ENCODE measurements at places on chromosomes 2 and 18.
A peak's percentile ranks its signal among the peaks of the same experiment; 100 is the strongest.

DNA sequence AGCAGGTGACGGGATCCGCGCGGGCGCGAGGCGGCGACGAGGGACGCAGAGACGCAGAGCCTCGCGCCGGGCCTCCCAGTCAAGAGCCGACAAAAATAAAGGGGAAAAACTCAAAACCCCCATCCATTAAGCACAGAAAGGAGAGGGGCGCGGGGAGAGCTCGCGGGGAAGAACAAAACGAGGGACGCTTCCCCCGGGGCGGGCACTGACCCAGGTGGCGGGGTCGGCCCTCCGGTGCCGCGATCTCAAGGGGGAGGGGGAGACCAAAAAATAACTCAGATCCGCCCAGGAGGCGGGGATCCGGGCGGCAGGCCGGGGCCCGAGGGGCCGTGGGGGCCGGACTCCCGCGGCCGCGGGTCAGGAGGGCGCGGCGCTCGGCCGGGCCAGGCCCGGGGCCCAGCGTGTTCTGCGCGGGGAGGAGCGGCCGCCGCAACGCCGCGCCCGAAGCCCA lies 597 bp downstream of the RNF103 start:
- no peak for DNase-seq

DNA sequence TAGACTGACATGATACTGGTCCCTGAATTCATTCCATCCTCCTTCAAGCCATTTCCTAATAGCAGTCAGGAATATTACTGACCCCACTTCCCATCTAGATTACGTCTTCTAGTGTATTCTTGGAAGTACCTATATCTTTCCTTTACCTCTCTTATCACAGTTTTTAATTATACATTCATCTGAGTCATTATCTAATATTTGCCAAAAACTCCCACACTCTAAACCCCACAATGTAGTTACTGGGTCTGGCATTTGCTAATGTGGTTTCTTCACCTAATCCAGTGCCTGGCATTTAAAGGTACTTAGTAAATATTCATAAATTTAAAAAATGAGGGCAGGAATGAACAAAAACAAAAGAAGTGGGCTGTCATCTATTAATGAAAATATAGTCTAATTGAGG lies 441.8 kb upstream of the SETBP1 start:
- DNase-seq, result no peak

GRCh38 chr2:114546531-114546930 lies 104.1 kb downstream of the DPP10 start:
- DNase-seq, result no peak

DNA sequence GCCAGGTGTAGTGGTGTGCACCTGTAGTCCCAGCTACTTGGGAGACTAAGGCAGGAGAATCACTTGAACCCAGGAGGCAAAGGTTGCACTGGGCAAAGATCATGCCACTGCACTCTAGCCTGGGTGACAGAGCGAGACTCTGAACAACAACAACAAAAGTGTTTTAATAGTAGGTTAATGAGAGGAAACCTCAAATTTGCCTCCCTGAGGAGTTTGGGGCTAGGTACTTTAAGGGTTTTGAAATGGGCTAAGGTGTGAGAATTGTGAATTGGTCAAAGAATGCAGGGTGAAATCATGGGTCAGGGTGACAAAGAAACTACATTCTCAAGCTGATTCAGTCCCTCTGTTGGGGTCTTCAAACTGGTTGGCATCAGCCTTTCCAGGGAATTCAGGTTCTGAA lies 60.7 kb upstream of the BOD1L2 start:
- DNase-seq, result no peak

DNA sequence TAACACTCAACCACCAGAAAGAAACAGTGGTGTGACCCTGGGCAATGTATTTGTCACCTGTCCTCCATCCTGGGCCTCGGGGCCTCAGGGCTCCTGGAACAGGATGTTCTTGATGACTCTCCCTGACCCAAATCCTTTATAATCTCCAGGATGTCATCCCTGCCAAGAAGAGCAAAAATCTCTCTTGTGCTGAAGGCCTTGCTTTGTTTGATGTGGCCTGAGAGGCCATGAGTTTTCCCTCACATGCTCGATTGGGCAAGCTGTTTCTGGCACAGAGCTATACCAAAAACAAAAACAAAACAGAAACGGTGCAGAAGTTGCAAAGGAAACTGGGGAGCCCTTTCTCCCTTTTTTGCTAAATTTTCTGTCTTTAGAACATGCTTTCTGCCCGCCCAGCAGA lies 35.7 kb upstream of the ST3GAL5 start:
- DNase-seq, result no peak

DNA sequence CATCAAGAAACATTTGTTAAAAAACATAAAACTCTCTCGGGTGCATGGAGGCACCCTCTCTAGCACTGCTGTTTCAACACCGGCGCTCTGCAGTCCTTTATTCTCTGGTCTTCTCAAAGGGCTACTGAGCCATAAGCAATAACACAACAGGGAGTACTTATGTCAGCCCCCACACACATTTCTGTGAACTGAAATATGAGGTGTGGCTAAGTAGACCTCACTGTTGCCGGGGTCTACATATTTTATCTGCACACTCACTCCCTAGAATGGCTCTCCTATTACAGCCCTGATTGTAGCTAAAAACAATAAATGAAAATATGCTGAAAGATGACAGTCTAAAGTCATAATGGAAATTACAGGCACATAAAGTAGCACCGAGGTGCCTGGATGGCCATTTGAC lies 235.1 kb downstream of the GRB14 start:
- no peak for DNase-seq

- DNase-seq, result no peak
Measured at GRCh38 chr2:11264818-11265217, 79.6 kb downstream of the ROCK2 start.

GRCh38 chr2:136119717-136120675 lies 2.0 kb upstream of the CXCR4 start:
- no peak for DNase-seq

DNA sequence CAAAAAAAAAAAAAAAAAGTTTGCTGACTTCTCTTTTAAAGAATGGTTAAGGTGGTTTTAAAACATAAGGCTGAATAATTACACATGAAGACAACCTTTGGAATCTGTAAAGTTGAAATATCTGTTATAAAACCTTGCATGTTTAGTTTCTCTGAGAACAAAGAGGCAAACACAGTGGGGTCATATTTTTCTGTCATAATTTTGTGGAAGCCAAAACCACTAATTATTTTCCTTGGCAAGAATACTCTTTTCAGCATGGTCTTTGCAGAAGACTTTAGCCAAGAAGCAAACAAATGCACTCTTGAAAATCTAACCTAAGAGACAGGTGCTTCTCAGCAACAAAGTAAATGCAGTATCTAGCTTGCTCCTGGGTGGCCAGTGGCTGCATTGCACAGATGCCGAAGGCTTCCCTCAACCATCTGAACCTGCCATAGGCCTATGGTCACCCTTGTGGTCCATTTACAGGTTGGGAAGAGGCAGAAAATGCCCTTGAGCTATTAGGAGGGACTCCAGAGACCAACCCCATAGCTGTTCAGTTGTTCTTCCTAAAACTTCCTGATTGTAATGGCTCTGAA lies 44.8 kb downstream of the ZAP70 start:
- DNase-seq, result no peak

DNA sequence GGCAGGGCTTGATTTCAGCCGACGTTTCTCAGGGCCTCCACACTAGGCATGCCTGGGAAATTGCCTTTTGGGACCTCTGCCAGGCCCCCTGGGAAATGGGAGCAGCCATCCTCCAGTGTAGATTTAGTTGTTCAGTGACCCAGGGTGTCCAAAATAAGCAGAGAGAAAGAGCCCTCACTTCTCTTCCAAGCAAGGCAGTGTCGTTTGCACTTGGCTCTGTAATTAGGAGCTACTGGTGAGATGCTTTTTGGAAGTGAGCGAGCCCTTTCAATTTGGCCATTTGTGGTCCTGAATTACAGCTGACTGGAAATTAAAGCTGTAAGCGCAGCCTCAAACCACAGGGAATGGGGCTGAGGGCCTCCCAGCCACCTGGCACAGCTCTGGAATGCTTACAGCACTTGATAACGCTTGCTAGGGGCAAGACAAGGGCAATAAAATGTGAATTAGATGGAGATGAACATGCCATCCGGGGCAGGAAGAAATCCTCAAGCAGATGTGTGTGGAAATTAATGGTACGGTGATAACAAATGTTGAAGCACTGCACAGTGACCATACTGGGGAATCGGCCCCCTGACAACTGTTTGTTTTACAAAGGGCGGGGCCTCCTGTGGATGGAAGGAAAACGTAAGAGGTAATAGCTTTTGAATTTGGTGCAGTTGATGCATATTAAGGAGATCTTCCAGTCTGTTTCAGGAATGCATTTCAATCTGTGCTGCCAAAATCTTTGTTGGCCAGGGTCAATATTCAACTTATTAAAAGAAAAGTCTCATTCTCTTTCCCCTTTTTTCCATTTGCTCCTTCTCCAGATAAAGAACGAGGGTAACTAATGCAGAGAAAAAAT lies 173.1 kb downstream of the UXS1 start:
- DNase-seq, result peak; percentile 91

DNA sequence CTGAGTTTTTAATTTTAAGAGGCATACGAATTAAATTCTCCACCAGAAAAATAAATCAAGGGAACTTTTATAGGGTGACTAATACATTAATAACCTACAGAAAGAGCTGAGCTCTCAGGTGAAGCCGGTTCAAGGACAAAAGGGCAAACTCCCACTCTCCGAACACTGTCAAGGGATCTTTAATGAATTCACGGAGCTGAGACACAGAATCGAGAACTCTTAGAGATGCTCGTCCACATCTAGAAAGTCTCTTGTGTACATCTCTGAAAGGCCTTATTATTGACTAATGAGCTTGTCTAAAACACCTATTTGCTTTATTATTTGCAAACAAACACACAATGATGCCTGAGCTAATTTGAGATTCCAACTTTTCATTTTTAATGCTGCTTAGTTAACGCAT lies 33.3 kb upstream of the PIK3C3 start:
- DNase-seq, result no peak

DNA sequence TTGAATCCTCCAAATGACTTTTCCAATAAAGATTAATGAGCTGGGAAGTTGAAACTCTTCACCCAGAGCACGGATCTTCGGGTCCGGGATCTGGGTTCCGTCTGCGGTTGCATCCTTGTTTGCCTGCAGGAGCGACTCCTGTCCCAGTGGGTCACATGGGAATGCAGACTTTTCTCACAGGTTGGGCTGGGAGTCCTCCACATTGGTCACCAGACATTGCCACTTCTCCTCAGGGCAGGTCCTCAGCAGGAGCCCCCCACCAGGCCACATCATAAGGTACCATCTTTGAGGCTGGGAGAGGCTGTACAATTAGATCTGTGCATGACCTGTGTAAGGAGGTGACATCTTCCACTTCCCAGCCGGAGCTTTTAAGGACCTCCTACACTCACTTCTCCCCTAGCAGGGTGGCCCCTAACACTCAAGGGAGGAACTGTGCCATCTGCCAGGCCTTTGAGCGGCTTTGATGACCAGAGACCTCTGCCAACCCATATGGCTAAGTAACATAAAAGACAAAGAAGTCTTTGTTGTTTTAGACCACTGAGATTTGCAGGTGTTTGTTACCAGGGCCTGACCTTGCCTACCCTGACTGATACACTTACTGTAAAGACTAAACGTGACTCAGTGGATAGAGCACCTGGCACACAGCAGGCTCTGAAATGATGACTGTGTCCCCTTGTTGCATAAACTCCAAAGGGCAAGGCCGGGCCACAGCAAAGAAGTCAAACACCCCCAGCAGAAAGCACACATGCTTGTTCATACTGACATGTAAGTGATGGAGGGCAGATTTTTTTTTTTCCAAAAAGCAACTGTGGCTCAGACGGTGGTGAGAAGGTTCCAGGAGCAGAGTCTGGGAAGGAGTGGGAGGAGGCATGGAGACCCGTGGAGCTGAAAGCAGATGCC lies 7.9 kb upstream of the TEX51 start:
- no peak for DNase-seq

- DNase-seq, result no peak
Measured at GRCh38 chr2:205731583-205731981, 49.3 kb downstream of the NRP2 start.

GRCh38 chr2:218471982-218472381 lies 53.1 kb downstream of the VIL1 start:
- no peak for DNase-seq

DNA sequence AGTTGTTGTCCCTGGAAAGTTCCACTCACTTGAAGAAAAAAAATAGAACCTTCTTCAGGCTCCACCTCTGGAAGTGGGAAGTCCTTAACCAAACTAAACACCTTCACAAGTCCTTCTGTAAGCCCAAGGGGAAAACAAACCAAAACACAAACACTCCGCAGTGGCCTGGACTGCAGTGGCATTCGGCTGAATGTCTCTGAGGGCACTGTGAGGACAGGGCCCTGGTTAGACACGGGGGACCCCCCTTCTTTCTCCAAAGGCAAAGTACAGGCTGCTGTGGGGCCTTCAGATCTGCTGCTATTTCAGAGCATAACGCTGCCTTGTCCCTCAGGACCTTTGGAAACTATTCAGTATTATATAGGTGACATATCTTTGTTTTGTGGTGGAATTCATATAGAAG lies 28.1 kb downstream of the FOSL2 start:
- DNase-seq, result no peak

GRCh38 chr2:99737537-99737936 lies 247.7 kb upstream of the REV1 start:
- DNase-seq, result no peak

DNA sequence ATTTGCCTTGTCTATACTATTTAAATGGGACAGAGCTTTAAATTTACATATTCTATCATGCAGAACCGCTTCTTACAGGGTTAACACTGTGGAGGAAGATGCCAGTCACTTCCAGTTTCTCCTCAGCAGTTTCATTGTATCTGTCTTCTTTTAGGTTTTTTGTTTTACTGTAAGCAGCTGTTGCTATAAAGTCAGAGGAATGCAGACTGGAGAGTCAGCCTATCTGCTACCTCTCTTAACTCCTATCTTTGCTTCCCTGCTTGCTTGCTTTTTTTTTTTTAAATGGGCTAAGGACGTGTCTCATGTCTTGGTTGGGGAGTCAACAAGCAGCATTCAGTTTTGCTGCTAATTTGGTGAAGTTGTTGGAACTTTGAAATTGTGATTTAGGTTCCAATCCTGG lies 8.9 kb downstream of the EPC2 start:
- no peak for DNase-seq

- no peak for DNase-seq
Measured at GRCh38 chr2:18373664-18374063, 186.8 kb downstream of the RDH14 start.

DNA sequence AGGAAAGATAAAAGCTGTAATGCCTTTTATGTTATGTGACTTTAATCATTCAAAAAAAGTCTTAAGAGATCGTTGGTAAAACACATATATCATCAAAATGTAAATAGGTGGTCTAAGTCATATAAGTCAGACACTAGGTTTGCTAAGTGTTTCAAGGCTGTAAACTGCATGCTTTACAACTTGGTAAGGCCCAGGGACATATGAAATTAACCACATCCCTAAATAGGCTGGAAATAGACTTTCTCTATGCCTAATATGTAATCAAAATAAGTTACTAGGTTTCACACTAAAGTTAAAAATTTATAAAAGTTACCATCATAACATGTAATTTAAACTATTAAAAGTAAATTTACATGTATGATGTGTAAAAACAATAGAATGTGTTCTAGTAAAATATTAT lies 946.3 kb upstream of the LRATD1 start:
- no peak for DNase-seq

- DNase-seq, result no peak
Measured at GRCh38 chr2:225502971-225503370, 103.5 kb downstream of the NYAP2 start.

Measured in NCI-H1092 (cell line).